ENCODE measurements at places on chromosomes 4 and X.

- DNase-seq: no peak
Observed at GRCh38 chr4:28146191-28146590, 1285.5 kb downstream of the STIM2 start.

DNA sequence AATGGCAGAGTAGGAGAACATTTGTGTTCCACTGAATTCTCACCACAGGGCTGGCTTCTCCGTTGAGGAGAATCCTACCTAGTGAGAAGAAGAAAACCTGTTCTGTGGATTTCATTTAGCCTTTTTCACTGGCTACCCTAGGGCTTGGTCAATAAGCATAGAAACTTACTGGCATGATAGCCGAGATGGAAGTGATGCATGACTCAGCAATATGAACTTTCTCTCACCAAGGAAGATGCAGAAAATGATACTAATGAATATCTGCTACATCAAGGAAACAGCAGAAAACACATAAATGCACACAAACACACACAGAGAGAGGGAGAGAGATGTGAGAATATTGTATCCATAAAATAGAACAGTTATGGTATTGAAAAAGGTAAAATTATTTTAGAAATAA lies 216.3 kb downstream of the HHIP start:
- no peak for DNase-seq

GRCh38 chr4:8503801-8504200 lies 63.2 kb downstream of the TRMT44 start:
- DNase-seq: no peak

- no peak for DNase-seq
Observed at GRCh38 chrX:49809891-49810632, 19.0 kb upstream of the PAGE4 start.

DNA sequence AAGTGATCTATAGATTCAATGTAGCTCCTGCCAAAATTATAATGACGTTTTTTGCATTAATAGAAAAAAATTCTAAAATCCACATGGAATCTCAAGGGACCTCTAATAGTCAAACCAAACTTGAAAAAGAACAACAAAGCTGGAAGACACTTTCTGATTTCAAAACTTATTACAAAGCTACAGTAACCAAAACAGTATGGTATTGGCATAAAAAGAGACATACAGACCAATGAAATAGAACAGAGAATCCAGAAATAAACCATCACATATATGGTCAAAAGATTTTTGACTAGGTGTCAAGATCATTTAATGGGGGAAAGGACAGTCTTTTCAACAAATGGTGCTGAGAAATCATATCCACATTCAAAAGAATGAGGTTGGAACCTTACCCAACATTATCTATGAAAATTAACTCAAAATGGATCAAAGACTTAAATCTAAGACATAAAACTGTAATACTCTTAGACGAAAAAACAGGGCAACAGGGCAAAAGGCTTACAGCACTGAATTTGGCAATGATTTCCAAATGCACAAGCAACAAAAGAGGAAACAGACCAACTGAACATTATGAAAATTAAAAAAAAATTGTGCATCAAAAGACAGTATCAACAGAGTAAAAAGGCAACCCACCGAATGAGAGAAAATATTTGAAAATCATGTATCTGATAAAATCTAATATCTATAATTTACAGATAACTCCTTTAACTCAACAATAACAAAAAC lies 3.9 kb downstream of the FBXO8 start:
- DNase-seq: no peak

GRCh38 chr4:92969650-92970379 lies 666.0 kb downstream of the GRID2 start:
- DNase-seq: no peak
